ENCODE measurements at places on chromosomes 2 and 18. TPM values are rescaled to one million over a fixed set of nuclear protein-coding genes. Genes with fewer than 3 reads are reported as not detected.

DNA sequence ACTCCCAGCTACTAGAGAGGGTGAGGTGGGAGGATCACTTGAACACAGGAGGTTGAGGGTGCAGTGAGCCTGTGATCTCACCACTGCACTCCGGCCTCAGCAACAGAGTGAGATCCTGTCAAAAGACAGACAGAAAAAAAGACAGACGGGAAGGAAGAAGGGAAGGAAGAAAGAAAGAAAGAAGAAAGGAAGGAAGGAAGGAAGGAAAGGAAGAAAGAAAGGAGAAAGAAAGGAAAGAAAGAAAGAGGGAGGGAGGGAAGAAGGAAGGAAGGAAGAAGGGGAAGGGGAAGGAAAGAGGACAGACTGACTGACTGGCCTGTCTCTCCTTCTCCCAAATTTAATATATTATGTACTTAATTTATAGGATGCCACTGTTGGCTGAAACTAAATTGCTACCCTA, 21.6 kb downstream of the SP9 start:
- no peak for DNase-seq

DNA sequence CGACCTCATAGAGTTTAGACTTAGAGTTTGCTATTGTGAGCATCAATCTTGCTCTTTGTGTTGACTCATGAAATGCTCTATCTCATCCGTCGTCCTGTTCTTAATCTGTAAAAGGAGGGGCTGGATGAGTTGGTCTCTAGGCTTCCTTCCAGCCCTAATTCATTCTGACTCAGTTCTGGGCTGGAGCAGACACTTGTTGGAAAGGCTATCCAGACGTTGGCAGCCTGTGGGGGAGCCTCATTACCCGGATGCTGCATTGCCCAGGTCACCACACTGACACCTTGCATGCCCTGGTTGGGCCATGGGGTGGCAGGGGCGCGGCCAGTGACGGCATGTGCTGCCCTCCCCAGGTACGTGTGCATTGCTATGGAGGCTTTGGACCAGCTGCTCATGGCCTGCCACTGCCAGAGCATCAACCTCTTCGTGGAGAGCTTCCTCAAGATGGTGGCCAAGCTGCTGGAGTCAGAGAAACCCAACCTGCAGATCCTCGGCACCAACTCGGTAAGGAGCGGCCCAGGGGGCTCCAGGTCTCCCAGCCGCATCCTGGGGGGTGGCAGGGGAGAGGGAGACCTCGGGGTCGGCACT, 61.5 kb downstream of the EFR3B start:
- no peak for DNase-seq

DNA sequence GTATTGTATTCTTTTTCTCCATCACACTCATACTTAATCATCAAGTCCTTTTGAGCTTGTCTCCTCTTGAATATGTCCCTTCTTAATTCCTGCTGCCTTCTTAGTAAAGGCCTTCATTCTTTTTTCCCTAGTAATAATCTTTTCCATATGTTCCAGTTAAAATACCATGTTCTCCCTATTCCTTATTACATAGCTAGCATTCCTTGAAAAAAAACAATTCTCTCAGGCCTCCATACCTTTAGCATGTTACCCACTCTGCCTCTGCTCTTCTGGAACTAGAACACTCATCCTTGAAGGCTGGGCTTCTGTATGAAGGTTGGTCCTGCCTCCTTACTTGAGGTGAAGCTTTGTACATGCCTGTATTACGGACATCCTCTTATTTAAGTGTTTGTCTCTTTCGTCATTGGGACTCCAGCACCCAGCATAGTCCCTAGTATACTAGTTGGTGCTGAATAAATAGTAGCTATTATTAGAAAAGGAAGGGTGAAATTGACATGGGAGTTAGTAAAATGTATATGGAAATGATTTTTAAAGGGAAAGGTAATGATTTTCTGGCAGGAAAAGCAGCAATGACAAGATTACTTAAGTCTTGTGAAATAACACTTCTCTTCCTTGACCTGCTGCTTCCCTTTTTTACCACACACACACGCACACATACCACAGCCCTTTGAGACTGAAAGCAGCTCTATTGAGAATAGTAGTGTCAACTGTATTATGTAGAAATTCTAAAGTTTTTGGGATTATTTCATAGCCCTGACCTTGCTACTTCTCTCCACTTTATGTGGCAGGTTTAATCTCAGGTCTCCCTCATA, 45.6 kb downstream of the REL start:
- no peak for DNase-seq

DNA sequence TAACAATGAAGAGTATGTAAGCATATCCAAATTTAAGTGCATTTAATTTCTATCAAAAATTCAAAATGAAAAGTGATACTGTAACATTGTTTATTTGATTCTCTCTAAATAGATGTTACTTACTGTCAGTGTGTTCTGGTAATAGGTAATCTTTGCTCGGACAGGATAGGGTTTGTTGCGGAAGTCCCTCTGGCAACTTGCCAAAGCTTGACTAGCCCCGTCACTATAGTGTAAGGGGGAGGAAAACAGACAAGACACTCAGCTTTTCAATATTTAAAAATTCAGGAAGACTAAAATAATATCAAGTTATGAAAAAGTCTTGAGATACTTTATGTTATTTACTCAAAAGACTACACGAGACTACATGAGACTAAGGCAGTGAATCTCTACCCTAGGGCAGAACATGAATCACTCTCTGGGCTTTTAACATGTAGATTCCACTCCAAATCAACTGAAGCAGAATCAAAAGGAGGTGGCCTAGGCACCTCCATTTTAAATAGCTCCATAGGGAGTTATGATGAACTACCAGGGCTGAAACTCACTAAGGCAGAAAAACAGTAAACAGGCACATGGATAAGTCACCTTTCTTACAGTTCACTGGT, 5.9 kb downstream of the LMAN1 start:
- DNase-seq, result no peak

DNA sequence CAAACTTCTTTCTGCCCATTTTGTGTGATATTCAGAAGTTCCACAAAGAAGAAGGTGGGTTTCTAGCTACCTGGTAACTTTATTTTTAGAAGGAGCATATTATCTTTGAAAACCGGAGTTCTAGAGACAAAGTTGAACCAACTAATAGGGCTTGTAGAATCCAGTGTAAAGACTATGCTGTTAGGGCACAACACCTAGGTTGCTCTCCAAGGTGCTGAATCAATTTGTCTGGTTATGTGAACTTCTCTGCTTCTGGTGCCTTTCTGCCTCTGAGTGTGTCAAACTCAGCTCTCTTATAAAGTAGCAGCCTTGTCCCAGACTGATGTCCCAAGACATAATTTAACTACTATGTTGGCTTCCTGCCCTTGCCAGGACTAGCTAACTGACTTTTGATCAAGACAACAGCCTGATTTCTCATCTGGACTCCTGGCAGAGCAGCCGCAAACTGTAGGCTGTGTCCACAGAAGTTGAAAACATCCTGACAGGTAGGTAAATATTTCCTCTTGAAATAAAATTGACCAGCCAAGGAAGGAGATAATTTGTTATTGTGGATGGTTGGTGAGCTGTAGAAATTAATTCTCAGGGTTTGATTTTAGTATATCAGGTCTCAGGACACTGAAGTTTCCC, 119.4 kb downstream of the CYRIA start:
- no peak for DNase-seq

GRCh38 chr2:60891180-60891579, 9.8 kb downstream of the REL start:
- no peak for DNase-seq

GRCh38 chr2:156708051-156708450, 271.9 kb downstream of the GPD2 start:
- DNase-seq, result no peak

- no peak for DNase-seq
Measured at GRCh38 chr2:99404039-99404796, 67.0 kb downstream of the EIF5B start.

- DNase-seq, result no peak
Measured at GRCh38 chr18:44309185-44309584, 371.5 kb upstream of the SETBP1 start.

GRCh38 chr2:159052157-159052601, 83.7 kb downstream of the TANC1 start:
- DNase-seq, result no peak

DNA sequence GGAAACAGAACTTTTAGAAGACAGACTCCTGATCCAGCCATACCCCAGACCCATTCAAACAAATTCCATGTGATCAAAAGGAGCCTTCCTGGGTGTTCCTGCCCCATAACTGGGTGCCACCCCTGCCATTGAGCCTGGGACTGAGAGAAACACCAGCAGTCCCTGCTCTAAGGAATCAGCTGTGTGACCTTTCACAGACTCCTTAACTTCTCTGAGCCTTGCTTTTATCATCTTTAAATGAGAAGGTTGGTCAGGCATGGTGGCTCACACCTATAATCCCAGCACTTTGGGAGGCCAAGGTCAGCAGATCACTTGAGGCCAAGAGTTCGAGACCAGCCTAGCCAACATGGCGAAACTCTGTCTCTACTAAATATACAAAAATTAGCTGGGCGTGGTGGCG, 20.6 kb downstream of the CIDEA start:
- no peak for DNase-seq

DNA sequence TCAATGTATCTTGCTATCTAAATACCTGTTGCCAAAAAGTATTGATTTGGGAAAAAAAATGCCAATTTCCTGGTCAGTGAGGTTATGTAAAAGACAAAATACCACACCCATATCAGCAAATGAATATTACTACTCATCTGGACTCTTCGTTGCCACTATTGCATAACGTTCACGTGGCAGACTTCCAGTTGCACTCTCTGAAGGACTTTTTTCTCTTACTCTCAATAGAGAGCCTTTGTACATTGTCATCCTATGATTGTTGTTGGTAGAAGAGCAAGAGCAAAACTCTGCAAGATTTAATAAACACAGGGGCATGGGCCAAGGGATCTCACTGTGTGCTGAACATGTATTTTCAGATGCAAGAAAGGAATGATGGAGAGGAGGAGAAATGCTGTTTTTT, 689.8 kb downstream of the MBD2 start:
- DNase-seq, result peak; percentile 49

Gene IL1RL2
- not detected for total RNA-seq

Gene SCG2
- not detected for total RNA-seq

Gene CRYBA2
- not detected for total RNA-seq

Gene LRRC30
- total RNA-seq, result not detected
